GM12878 (cell line): ENCODE measurements at places on chromosomes 1 and 21. TPM values are rescaled to one million over a fixed set of nuclear protein-coding genes. Genes with fewer than 3 reads are reported as not detected.

DNA sequence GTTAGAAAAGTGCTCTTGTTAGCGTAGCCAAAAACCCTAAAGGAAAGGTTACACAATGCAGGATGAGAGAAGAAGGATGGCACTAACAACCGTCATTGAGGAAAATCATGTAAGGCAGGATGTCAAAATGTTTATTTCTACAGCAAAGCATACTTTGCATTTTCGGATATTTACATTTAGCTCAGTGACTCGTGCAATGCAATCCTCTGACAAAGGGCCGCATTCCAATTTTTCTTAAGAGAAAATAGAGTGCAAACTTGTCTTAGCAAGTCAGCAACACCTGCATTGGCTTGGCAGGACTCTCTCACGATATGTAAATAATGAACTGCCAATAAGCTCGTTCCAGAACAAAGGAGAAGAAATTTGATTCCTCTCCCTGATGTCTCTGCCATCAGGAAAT, 33.3 kb downstream of the TIAM1 start:
- no peak for DNase-seq
- H3K27ac ChIP-seq: no peak overlapping the region
- H3K4me3 ChIP-seq: no peak overlapping the region

- no peak overlapping the region for H3K4me3 ChIP-seq
- DNase-seq: no peak
- no peaks in the 10 kb centered on the region for H3K36me3 ChIP-seq
- H3K27ac ChIP-seq: no peak overlapping the region
- no peaks in the 10 kb centered on the region for H3K27me3 ChIP-seq
Observed at GRCh38 chr1:107273515-107273914, 132.7 kb downstream of the NTNG1 start.

GRCh38 chr1:111270771-111271463, 19.7 kb upstream of the CHIA start:
- peaks cover 3% of the 10 kb centered on the region for H3K27me3 ChIP-seq
- H3K4me3 ChIP-seq: no peak overlapping the region
- peaks cover 4% of the 10 kb centered on the region for H3K4me1 ChIP-seq

DNA sequence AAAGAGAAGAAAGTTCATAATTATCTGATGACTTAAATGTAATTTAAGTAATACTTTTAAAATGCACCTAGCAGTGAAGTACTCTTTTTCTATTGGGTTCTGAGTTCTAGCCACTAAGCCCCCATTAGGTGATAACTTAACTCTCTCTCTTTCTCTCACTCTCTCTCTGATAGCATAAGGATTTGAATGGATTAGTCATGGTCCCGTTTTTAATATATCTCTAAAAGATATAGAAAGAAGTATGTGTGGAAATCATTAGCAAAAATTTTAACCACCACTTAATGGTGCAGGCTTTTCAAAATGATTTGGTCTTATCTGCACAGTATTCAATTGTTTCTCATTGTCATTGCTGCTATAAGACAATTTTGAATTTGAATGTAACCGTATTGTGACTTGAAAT, 78.2 kb downstream of the RWDD3 start:
- DNase-seq: no peak
- H3K36me3 ChIP-seq: no peaks in the 10 kb centered on the region
- H3K4me1 ChIP-seq: no peaks in the 10 kb centered on the region
- H3K27me3 ChIP-seq: no peaks in the 10 kb centered on the region

- no peaks in the 10 kb centered on the region for H3K4me1 ChIP-seq
- H3K27ac ChIP-seq: no peak overlapping the region
- H3K27me3 ChIP-seq: peaks cover 4% of the 10 kb centered on the region; the same call in 1 of the 2 replicates
- no peaks in the 10 kb centered on the region for H3K36me3 ChIP-seq
Observed at GRCh38 chr1:62295921-62296491, 23.2 kb downstream of the KANK4 start.

GRCh38 chr1:9269078-9269501, 23.6 kb upstream of the SPSB1 start:
- no peak for DNase-seq
- no peaks in the 10 kb centered on the region for H3K4me1 ChIP-seq
- no peaks in the 10 kb centered on the region for H3K27me3 ChIP-seq
- no peaks in the 10 kb centered on the region for H3K36me3 ChIP-seq
- H3K4me3 ChIP-seq: no peak overlapping the region
- H3K27ac ChIP-seq: no peak overlapping the region

DNA sequence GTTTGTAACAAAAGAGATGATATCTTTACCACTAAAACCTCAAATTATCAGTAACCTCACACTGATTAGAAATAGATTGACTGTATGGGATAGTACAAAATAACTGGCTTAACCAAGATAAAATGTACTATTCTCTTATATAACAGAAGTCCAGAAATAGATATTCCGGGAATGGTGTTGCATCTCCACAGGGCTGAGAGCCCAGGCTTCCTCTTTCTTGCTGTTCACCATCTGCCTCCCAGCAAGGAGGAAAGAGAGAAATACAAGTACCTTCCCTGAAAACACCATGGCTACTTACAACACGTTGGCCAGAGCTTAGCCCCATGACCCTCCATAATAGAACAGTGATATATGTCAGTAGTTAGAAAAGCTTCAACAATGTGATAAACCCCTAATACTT, 47.0 kb upstream of the KCNK1 start:
- H3K27me3 ChIP-seq: no peaks in the 10 kb centered on the region
- no peak overlapping the region for H3K27ac ChIP-seq
- no peaks in the 10 kb centered on the region for H3K4me1 ChIP-seq
- H3K36me3 ChIP-seq: no peaks in the 10 kb centered on the region
- DNase-seq: no peak
- no peak overlapping the region for H3K4me3 ChIP-seq

DNA sequence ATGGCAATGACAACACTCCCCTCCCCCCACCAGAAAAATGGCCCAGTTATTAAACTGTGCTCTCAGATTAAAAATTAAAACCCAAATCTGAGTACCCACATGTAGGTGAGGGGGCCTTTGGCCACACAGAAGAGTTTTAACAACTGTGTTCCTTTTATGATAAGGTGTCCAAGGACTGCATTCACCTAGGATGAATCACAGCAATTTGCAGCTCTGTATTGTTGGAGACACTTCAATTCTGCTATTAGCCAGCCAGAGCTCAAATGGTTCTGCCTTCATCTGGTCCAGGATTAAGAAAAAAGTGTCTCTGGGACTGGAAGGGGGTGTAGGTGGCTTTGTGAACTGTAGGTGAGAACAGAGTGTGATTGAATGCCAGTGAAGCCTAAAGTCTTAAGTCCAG, 43.3 kb upstream of the DIRAS3 start:
- H3K27me3 ChIP-seq: no peaks in the 10 kb centered on the region
- no peaks in the 10 kb centered on the region for H3K36me3 ChIP-seq
- no peak overlapping the region for H3K27ac ChIP-seq
- no peaks in the 10 kb centered on the region for H3K4me1 ChIP-seq
- no peak for DNase-seq

DNA sequence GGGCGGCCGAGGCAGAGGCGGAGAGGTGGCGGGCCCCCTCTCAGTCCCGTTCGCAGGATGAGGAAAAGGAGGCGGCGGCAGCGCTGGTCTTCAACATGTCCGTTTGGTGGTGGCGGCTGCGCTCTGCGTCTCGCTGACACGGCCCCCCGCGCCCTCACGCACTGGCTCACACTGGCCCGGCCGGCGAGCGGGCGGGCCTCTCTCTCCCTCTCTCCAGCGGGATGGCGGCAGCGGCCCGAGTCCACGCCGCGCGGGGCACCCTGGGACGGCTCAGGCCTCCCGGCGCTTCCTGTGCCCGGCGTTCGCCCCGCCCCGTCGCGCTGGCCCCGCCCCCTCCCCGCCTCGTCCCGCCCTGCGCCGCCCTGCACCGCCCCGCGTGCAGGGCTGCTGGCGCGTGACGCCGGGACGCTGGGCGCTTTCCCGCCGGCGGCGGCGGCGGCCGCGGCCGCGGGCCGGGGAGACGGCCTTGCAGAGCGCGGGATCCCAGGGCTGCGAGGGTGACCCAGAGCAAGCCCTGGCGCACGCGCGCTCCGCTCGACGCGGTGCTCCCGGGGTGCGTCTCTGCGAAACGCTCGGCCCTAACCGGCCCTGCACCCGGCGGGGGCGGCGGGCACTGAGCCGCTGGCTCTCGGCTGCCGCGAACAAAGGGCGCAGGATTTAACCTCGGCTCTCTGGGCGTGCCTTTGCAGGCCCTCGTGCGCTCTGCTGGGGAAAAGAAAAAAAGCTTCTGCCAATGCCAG, at the start of gene SCAF4:
Gene SCAF4 (minus strand): TSS at position 262 of the 740 bp plus-strand sequence. CDS start 426 bp downstream, outside the sequence.
- H3K4me3 ChIP-seq: peak within 1 kb of the TSS; percentile 94
- H3K36me3 ChIP-seq: peaks cover 2% of the 10 kb centered on the region; the same call in 1 of the 2 replicates
- peaks cover 24% of the 10 kb centered on the region for H3K4me1 ChIP-seq
- peak within 1 kb of the TSS; percentile 77 for H3K27ac ChIP-seq
- peak; percentile 28 for DNase-seq

The NFYC gene
- total RNA-seq: 55.0 and 66.6 TPM in 2 replicates

The UBE2U gene
- not detected in 2 replicates for total RNA-seq

The SH2D2A gene
- total RNA-seq: 15.9 and 17.4 TPM in 2 replicates
